Thoracic aorta (tissue), 2 donors: ENCODE measurements at places on chromosomes 2 and 18.

DNA sequence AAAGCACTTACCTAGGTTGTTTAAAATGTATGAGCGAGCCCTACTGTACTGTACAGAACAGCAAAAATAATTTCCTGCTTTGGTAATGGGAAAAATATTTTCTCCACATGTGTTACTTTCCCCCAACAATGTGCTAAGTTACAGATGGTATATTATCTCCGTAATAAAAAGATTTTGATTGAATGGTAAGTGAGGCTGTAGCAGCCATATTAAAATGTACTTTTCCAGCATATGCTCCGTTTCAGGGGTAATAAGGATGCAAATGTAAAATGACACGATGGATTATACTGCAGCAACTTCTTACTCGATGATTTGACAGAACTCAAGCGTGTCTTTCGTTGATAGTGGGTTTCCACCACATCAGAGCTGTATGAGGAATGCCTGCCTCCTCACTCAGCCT lies 50.5 kb downstream of the OSBPL6 start:
- DNase-seq, result no peak

DNA sequence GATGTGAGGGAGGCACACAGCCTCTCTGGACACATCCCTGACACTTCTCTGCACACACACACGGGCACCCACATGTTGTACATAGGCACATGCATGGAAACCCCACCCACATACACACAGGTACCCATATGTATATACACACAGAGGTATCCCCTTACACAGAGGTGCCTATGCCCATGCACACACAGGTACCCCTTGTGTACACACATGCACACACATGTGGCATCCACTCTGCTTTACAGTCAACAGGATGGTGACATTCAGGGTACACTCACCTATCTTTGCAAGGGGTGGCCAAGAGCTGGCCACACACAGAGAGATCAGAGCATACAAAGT lies 59.5 kb downstream of the FAM168B start:
- DNase-seq, result no peak

- no peak for DNase-seq
These were observed 64.5 kb downstream of the UBR3 start for GRCh38 chr2:169891593-169892298.

DNA sequence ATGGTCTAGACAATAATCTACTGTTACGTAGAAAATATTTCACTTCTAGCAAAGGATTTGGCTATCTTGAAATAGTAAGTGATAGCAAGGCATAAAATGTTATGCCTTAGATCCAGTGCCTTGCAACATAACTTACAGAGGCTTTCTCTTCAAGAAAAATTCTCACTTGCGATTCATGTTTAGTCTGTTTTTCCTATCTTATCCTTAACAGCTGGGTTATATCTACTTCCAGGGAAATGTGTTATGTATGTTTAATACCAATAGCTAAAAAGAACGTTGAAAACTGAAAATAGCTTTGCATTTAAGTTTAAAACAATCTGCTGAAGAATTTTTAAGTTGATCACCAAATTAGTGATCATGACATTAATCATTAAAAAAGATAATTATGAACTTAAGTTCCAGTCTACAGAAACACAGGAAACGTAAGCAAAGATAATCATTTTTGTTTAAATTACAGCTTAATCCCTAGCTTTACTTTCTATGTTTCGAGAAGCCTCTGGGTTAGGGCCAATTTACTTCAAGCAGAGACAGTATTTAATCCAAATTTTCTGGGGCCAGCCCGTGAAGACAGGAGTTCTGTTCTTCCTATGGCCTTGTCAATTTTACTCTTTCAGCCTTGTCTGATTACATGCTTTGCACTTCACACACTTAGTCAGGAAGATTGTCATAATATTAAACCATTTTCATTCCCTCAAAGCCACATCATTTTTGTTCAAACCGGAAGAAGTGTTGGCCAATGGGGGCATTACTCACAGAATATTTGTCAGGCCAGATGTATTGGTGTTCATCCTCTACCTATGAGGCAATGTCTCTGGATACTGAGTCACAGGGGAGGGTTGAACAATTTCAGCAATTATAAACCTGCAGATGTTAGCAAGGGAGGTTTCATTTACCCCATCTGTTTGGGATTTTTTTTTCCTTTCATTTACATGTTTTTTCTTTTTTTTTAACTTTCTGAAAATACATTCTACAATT lies 1132.9 kb upstream of the ZEB2 start:
- peak; percentile 2 for DNase-seq
